A172 (cell line): ENCODE measurements at places on chromosomes 2 and 18. TPM values are rescaled to one million over a fixed set of nuclear protein-coding genes. Genes with fewer than 3 reads are reported as not detected.
A peak's percentile ranks its signal among the peaks of the same experiment; 100 is the strongest.

Gene RSAD2
- total RNA-seq = 2.8 and 3.5 TPM in 2 replicates

DNA sequence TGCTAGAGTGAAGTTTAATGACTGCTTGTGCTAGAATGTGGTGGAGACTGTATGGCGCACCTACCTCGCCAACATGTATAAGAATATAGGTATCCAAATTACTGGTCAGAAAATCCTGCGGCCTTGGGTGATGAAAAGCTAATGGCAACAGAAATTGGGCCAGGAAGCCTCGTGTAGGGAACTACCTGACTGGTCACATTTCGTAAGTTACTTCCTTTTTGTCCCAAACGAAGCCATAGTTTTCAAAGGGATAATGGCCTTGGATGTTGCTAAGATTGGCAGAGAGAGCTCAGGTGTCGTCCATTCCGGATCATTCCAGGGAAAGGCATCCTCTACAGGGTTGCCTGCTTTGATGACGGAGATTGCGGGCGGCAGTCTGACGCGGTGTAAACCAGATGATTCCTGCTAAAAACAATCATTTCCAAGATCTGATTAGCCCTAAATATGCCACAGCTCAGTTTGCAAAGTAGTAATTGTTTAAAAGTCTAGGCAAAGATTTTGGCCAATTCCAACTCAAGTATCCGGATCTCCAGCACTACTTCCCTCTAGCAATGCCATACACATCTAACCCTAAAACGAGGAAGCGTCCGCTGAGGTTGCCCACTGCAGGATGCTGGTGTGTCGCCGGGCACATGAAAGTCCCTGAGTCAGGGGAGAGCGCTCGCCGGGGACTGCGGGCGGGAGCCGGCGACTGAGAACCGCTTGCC is 708 bp upstream of the MALT1 start:
- no peak for DNase-seq

GRCh38 chr18:49812286-49813068 is 856 bp downstream of the ACAA2 start:
- no peak for DNase-seq

- DNase-seq = peak; percentile 88
Observed at GRCh38 chr2:24816884-24817283, 23.7 kb downstream of the CENPO start.

DNA sequence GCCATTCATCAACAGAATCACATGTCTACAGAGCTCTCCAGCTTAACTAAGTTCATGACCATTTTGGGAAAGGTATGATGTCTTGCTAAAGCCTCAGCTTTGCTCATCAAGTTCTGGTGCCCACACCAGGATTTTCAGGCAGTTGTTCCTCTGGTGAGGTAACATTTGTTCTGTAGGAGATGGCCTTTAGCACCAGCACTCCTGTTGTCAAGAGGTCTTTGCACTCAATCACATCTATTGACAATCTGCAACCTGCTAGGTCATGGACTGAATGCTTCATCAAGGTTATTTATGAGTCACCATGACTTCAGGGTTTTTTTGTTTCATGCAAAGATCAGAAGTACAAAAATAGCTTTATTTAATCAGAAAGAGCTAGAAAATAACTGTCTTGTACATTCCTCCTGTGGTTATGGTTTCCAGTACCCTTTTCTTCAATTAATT is 36.6 kb upstream of the VIT start:
- DNase-seq = peak; percentile 41

- no peak for DNase-seq
Observed at GRCh38 chr2:95058466-95058988, 33.0 kb downstream of the MAL start.

DNA sequence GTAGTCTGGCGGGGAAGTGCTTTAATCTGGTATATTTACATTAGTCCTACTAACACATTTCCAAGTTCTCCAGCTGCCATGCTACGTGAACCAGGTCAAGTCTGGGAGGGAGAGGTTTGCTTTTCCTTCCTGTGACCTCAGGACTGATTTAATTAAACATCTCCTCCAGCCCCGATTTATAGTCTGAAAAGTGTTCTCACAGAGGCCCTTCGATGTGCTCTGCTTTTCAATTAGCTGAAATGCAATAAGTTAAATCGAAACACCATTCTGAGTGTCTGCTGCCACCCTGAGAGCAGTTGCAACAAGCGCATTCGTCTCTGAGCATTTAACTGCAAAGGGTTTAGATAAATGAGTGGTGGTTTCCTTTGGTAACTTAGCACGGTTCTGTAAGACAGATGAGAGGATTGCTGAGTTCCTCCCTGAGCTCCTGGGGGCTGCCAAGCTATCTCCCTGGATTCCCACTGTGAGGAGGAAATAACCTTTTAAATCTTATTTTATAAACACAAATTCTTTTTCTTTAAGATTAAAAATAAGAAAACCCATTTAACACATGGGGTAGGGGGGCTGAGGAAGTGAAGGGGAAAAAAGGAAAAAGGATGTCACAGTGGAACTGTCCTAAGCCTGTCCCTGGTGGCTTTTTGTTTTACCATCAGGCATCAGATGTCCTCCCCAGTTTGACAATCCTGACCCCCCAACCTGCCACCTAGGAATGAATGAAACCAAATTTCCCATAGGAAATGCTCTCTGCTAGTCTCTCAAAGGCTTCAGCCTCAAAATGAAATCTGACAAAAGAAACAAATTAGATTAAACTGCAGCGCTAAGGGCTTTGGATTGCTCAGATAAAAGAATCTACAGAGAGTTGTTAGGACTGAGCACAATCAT is 56.5 kb upstream of the CREB1 start:
- peak; percentile 81 for DNase-seq
